Psoas muscle (tissue), 8 donors: ENCODE measurements at places on chromosomes 6 and 20. TPM values are rescaled to one million over a fixed set of nuclear protein-coding genes. Genes with fewer than 3 reads are reported as not detected.
A peak's percentile ranks its signal among the peaks of the same experiment; 100 is the strongest.

The PARD6B gene
- total RNA-seq, result 0.64 TPM

The ADAM33 gene
- 8.9 TPM for total RNA-seq

The ZFAND3 gene
- 152 TPM for total RNA-seq

The E2F3 gene
- total RNA-seq, result 16.8 TPM

The IP6K3 gene
- total RNA-seq, result 257 TPM

The ZC2HC1B gene
- total RNA-seq, result not detected

The ALDH8A1 gene
- 0.13 TPM for total RNA-seq

The WFDC2 gene
- not detected for total RNA-seq

The SPATA25 gene
- 2.4 TPM for total RNA-seq

The CPNE5 gene
- total RNA-seq, result 1.1 TPM

The ARHGAP18 gene
- total RNA-seq, result 6.8 TPM

DNA sequence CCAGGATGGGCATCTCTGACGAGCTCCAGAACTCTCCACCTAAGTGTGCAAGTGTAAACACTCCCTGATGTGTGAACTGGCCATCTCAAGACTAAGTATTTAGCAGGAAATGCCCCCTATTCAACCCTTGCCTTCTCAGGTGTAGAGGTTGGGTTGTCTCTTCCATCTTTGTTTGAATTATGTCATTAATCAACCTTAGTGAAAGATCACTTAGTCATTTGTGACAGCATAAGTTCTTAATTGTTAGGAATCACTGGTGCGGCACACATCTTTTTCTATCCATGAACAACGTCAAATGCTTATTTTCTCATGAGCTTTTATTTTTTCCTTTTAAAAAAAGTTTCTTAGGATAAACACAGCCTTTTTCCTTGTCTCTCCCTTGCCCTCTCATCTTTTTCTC is 151.6 kb downstream of the ESR1 start:
- DNase-seq, result no peak

DNA sequence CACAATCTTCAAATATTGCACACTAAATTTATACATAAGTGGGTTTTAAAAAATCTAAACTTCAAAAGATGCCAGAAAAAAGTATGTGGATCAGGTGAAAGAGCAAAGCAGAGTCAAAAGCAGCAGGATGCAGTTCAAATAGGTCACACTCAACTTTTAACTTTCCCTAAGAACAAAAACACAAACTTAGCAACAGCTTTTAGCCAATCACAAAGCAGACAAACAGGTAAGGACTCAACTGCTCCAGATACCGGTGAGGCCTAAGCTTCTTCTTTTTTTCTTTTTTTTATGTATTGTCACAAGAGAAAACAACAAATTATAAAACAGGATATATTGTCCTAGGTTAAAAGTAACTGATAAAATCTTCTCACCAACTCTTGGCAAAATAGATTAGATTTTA is 74.7 kb downstream of the SESN1 start:
- no peak for DNase-seq

GRCh38 chr6:12049165-12049564 is 37.1 kb downstream of the HIVEP1 start:
- DNase-seq, result no peak

- DNase-seq, result no peak
Measured at GRCh38 chr6:45084257-45084656, 243.9 kb upstream of the RUNX2 start.

GRCh38 chr6:51349857-51350256 is 531.2 kb downstream of the TFAP2B start:
- DNase-seq, result no peak

GRCh38 chr6:105593056-105593690 is 190.3 kb upstream of the PREP start:
- DNase-seq, result no peak

DNA sequence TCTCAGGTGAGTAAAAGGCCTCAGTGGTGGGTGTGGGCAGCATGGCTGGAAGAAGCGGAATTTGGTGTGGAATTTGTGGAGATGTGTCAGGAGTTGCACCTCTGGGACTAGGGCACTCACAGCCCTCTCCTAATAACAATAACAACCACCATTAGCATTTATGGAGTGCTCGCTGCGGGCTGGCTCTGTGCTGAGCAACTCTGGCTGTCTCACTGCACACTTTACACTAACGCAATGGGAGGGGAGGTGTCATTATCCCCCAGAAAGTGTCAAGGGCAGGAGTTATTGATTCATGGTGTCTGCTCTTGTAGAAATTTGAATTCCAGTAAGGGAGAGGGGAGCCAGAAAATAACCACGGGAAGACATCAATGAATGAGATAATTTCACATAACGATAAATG is 22.7 kb upstream of the SCRT2 start:
- no peak for DNase-seq

- DNase-seq, result no peak
Measured at GRCh38 chr6:129672881-129673631, 36.9 kb downstream of the ARHGAP18 start.

DNA sequence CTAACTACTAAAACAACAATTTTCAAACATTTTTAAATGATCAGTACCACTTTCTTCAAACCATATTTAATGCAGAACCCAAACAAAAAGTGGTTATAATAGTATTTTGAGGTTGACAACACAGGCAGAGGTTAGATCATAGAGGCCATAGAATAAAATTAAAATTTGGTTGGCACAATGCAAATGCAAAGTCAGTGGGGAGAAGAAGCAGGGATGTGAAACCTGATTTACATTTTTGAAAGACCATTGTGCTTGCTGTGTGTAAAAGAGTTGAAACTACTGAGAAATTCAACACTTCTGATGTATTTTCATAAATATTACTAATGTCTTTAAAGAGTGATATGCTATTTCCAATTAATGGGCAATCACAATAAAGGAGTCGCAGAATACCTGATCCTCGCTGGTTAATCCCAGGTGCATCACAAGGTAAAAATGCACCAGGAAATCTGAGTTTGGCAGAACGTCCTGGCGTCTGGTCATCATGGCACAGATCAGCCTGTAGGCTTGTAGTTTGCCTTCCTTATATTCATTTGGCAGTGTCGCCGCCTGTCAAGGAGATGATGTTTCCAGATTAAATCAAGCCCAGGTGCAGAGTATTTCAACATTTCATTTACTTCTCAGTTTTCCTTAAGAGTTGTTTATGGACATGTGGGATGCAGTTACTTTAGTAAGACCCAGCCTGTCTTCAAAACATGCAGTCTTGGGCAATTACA is 141.2 kb downstream of the RALGAPA2 start:
- no peak for DNase-seq

GRCh38 chr20:18847226-18847755 is 33.7 kb downstream of the SCP2D1 start:
- DNase-seq, result no peak

- DNase-seq, result no peak
Measured at GRCh38 chr20:3168079-3168828, 5.1 kb downstream of the LZTS3 start.

GRCh38 chr6:161727083-161727833 is 453.4 kb upstream of the AGPAT4 start:
- no peak for DNase-seq

- DNase-seq, result no peak
Measured at GRCh38 chr6:158543606-158544185, 16.2 kb upstream of the TMEM181 start.

DNA sequence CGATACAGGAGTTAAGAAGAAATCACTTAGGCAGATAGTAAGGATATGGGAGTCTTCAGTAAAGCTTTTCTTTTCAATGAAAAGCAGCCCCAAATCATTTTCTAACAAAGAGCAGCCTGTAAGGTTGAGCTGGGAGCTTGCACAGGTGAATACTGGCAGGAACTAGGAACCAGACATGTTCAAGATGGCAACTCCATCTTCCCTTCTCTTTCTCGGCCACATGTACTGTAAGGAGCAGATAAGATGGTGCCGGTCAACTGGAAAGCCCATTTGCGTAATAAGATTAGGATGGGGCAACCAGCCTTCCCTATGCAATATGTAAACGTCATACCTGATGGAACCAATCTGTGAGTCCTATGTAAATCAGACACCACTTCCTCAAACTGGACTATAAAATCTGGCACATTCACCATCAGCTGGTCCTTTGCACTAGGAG is 46.2 kb upstream of the RNGTT start:
- no peak for DNase-seq

DNA sequence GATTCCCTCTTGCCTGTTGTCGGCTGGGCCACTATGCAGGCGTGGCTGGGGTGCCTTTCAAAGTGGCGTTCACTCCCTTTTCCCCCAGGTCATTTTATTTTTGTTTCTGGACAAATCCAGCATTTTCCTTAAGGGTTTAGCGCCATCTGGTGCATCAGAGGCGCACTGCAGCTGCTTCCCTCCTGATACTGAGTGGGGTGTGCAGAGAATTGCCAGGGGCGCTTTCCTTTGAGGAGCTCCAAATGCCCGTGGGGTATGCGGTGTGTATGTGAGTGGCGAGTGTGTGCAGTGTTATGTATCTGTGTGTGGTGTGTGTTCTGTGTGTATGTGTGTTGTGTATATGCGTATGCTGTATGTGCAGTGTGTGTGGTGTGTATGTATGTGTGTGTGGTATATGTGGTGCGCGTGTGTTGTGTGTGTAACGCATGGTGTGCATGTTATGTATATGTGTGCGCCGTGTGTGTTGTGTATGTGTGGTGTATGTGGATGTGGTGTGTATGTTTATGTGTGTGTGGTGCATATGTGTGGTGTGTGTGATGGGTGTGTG is 100.1 kb upstream of the AGPAT4 start:
- peak; percentile 64 for DNase-seq

DNA sequence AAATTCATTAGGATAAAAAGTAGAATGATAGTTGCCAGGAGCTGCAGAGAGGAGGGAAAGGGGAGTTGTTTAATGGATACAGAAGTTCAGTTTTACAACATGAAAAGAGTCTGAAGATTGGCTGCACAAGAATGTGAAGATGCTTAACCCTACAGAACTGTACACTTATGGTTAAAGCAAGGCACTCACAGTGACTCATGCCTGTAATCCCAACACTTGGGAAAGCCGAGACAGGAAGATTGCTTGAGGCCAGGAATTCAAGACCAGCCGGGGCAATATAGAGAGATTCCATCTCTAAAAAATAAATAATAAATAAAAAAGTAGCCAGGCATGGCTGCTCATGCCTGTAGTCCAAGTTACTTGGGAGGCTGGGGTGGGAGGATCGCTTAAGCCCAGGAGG is 174.0 kb downstream of the TASP1 start:
- DNase-seq, result no peak

DNA sequence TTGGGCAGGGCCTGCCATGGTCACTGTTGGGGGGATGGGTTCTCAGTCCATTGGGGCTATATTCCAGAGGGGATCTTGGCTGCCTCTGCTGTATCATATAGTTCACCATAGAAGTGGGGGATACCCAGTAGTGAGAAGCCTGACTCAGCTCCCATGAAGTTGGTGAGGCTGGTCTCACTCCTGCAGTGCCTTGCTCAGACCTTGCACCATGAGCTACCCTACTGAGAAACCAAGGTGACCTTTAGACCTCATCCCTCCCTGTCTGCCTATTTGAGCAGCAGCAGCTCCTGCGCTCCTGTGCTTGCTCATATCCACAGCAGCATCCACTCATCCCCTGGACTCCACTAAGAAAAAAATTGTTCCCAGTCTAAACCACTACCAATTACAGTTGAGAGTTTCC is 56.0 kb upstream of the HEY2 start:
- DNase-seq, result no peak
